ENCODE measurements at places on chromosomes 12 and 14.

DNA sequence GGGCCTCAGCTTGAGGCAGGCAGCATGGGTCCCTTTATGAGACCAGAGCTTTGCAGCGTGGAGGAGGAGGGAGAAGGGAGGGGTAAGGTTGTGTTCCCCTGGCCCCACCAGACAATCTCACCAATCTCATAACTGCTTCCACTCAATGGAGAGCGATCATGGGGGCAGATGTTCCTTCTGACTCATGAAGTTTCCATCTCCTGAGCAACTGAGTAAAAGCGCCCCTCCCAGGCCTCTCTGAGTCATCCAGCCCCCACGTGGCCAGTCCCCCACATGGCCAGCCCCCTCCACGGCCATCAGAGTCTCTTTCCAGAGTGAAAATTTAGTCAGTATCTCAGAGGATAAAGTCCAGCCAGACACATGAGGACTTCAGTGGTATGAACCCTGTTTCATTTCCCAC is 39.2 kb upstream of the PLXNC1 start:
- no peak for DNase-seq

DNA sequence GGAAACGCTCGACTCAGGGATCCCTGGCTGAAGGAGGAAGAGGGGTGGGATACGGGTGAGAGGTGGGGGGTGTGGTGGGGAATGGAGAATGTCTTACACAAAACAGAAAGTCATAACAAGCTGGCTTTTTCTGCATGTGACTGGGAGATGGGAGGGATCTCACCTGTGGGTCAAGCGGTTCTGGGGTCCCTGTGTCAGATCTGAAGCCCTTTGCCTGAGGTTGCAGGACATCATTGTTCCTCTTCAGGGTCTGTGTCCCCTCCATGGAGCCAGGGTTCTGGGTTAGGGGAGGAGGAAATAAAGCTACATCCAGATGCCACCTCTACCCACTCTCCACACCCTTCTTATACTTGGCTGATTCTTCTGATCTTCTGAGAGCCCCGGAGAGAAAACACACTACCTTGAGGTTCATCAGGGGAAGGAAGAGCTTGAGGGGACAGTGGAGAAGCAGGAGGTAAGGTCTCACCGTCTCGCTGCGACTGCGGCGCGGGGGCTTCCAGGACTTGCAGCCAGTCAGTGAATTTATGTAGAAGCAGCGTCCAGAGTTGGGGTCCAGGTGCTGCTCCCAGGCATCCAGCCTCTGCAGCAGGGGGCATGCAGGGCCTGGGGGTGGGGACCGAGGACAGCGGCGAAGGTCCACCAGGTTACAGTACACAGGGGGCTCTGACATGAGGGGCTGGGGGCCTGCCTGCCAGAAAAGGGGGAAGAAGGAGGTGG is 2.5 kb downstream of the ARHGAP9 start:
- DNase-seq: no peak

DNA sequence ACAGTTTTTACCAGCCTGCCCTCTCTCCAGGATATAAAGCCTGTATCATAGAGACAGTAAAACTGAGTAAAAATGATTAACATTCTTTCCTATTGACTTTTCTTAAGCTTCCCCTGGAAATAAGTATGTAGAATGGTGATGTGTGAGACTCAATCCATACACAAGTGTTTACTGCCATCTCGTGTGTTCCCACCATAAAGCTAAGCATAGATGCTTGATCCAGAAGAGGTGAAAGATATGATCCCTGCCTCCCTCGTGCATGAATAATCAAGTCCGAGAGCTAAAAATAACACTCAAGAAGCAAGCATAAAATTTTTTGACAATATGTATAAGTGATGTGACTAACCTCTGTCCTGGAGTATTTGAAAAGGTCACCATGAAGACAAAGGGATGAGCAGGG is 16.9 kb upstream of the GSG1 start:
- DNase-seq: no peak

DNA sequence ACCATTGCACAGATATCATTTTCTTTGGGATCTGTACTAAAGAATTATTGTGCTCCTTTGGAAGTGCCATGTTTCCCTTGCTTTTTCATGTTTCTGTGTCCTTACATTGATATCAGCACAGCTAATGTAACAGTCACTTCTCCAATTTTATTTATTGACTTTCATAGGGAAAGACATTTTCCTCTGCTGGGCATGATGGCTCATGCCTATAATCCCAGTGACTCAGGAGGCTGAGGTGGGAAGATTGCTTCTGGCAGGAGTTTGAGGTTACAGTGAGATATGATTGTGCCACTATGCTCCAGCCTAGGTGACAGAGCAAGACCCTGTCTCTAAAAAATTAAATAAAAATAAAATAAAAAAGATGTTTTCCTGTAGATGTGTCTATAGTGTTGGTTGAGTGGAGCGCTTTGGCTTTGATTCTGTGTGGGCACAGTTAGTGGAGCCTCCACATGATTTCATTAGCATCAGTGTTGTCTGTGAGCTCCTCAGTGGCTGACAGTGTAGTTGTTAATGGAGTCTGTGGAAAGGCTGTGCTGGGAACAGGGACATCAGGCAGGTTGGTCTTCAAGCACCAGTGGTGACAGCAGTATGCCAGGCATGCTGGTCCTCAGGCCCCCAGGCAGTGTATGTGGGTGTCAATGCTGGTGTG is 7.4 kb downstream of the OAS2 start:
- no peak for DNase-seq

DNA sequence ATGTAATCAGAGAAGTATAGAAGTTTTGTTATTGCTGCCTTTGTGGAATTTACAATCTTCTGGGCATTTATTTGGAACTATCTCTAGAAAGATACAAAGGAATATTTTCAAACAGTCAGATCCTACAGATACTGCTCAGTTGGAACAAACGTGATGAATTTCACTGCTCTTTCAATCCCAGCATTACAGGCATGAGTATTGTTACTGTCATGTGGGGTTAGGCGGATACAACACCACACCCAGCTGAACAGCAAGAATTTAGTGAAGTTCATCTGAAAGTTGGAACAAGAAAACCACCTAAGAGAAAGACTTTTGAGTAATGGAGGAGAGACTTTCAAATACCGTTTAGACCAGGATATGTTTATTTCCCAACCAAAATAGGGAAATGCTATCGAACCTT is 123.3 kb upstream of the PLXNC1 start:
- DNase-seq: no peak

DNA sequence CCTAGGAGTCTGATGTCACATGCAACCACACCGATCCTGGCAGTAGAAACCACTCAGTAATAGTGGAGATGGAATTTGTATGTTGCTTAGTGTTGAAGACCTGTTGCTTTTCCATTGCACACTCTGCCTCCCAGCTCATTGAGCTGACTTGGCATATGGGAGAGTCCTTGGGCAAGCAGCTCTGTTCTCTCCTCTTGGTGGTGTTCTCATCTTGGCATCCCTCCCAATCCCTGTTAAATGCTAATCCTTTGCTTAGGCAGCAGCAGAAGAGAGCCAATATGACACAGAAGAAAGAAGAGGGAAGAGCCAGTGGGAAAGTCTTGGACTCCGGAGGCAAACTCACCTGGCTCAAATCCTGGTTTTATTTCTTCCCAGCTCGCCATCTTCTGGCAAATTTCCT is 178.0 kb upstream of the CAND1 start:
- DNase-seq: no peak

Measured in stimulated activated CD4-positive, alpha-beta T cell treated with anti-CD3 and anti-CD28 coated beads, TNF-alpha, amount 100 ng/mL, for 1 hour (primary cell).